Osteoblast (primary cell): ENCODE measurements at places on chromosomes 3 and 15. TPM values are rescaled to one million over a fixed set of nuclear protein-coding genes. Genes with fewer than 3 reads are reported as not detected.

GRCh38 chr15:41438206-41438605 is 21.3 kb downstream of the RTF1 start:
- DNase-seq, result peak; percentile 87
- no peaks in the 10 kb centered on the region for H3K27me3 ChIP-seq
- H3K4me1 ChIP-seq, result no peaks in the 10 kb centered on the region
- no peak overlapping the region for H3K4me3 ChIP-seq
- H3K27ac ChIP-seq, result no peak overlapping the region
- H3K36me3 ChIP-seq, result peaks cover 21% of the 10 kb centered on the region

CYP11A1 gene
- 1.4 and 2.1 TPM in 2 replicates for total RNA-seq

DNA sequence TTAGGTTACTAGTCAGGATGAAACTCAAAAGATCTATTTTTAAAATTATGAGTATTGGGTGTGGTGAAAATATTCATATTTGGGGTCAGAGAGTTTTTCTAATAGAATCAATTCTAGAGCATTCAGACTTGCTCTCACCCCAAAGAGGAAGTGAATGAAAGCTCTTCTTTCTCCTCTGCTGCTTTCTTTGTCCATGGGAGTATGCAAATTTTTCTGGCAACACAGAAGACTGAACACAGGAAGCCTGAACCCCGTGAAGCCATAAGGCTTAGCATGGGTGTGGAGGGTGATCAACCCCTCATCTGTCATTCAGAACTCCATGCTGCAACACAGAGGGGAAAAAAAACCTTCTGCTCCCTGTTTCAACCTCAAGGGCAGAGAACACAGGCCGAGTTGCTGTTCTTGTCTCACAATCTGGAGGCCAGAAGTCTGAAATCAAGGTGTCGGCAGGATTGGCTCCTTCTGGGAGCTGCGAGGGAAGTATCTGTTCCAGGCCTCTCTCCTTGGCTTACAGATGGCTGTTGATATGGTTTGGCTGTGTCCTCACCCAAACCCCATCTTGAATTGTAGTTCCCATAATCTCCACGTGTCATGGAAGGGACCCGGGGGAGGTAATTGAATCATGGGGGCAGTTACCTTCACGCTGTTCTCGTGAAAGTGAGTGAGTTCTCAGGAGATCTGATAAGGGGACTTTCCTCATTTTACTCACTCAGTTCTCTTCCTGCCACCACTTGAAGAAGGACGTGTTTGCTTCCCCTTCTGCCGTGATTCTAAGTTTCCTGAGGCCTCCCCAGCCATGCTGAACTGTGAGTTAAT is 33.7 kb upstream of the CD47 start:
- no peaks in the 10 kb centered on the region for H3K36me3 ChIP-seq
- no peak overlapping the region for H3K4me3 ChIP-seq
- H3K4me1 ChIP-seq, result no peaks in the 10 kb centered on the region
- DNase-seq, result no peak
- H3K27me3 ChIP-seq, result peaks cover 9% of the 10 kb centered on the region

ZNF80 gene
- not detected in 2 replicates for total RNA-seq

- H3K4me1 ChIP-seq, result peaks cover 20% of the 10 kb centered on the region
- H3K4me3 ChIP-seq, result no peak overlapping the region
- no peak overlapping the region for H3K27ac ChIP-seq
- no peaks in the 10 kb centered on the region for H3K27me3 ChIP-seq
- peaks cover 5% of the 10 kb centered on the region for H3K36me3 ChIP-seq
- DNase-seq, result peak; percentile 55
Measured at GRCh38 chr3:23949784-23950183, 4.7 kb downstream of the NR1D2 start.

POTEB gene
- total RNA-seq, result not detected in 2 replicates

LRTM1 gene
- not detected in 2 replicates for total RNA-seq

DNA sequence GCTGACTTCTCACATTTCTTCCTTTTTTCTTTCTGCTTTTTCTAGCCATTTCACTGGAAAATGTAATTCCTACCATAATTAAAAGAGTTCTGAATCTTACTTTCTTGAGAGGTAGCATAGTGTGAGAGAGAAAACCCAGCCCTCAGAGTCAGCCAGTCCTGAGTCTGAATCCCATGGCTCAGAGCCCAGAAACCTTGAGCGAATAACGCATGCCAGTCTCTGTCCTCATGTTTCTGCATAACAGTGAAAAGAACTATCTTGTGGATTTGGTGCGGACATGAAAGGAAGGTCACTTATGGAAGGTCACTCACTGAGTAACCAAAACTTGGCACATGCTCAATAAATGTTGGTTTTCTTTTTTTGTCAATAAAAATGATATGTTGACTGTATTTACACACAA is 29.3 kb upstream of the SLCO3A1 start:
- no peaks in the 10 kb centered on the region for H3K36me3 ChIP-seq
- H3K27me3 ChIP-seq, result no peaks in the 10 kb centered on the region
- no peaks in the 10 kb centered on the region for H3K4me1 ChIP-seq
- H3K4me3 ChIP-seq, result no peak overlapping the region
- peak; percentile 4 for DNase-seq

- H3K4me1 ChIP-seq, result no peaks in the 10 kb centered on the region
- H3K36me3 ChIP-seq, result no peaks in the 10 kb centered on the region
- no peak overlapping the region for H3K4me3 ChIP-seq
- no peak overlapping the region for H3K27ac ChIP-seq
- no peaks in the 10 kb centered on the region for H3K27me3 ChIP-seq
Measured at GRCh38 chr15:72609862-72610261, 44.6 kb upstream of the GOLGA6B start.

FBLN2 gene
- total RNA-seq, result 46.0 and 54.6 TPM in 2 replicates

- H3K27me3 ChIP-seq, result peaks cover 9% of the 10 kb centered on the region
- H3K4me1 ChIP-seq, result peaks cover 6% of the 10 kb centered on the region
- no peak for DNase-seq
- H3K36me3 ChIP-seq, result no peaks in the 10 kb centered on the region
- no peak overlapping the region for H3K27ac ChIP-seq
Measured at GRCh38 chr15:68730976-68731897, 89.5 kb downstream of the ANP32A start.

CTXN2 gene
- not detected in 2 replicates for total RNA-seq

CCDC9B gene
- 18.3 and 23.9 TPM in 2 replicates for total RNA-seq

KY gene
- 2.1 and 3.6 TPM in 2 replicates for total RNA-seq

DNA sequence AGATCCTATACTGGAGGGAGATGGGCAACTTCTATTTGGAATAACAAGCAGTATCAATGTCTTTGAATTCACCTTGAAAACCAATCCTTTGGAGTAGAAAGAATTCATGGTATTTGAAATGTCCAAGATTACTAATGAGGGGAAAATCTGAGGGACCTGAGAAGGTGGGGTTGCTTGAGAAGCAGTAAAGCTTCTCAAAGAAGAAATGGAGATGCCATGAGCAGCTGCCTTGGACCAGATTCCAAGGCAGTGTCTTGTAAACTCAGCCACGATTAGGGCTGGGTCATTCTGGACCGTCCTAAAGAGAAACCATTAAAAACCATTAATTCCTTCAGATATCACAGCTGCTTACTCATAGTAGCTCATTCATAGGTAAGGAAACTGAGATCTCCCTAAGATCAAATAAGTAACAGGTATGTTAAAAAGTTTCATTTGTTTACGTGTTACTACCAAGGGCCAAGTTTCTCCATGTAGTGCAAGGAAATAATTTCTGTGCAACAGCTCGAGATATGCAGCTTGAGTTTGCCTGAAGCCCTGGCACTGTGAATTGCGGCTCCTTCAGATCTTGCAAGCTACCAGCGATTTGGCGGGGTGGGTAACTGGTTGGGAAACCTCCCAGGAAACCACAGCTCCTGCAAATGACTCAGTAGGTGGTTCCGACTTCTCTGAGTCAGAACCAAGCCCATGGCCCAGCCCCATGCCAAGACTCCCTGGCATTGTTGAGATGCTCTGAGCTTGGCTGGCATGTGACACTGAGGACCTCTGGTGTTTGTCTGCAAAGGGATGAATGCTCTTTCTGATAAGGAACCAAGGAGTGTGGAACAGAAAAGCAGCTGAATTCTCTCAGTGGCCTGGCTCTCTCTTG is 296.8 kb downstream of the RORA start:
- H3K36me3 ChIP-seq, result no peaks in the 10 kb centered on the region
- H3K4me1 ChIP-seq, result peaks cover 7% of the 10 kb centered on the region
- DNase-seq, result peak; percentile 87
- H3K27ac ChIP-seq, result no peak overlapping the region

EPB42 gene
- not detected in 2 replicates for total RNA-seq

- H3K36me3 ChIP-seq, result no peaks in the 10 kb centered on the region
- H3K4me3 ChIP-seq, result no peak overlapping the region
- H3K27me3 ChIP-seq, result peaks cover 7% of the 10 kb centered on the region
- no peak for DNase-seq
- H3K27ac ChIP-seq, result no peak overlapping the region
Measured at GRCh38 chr3:32310918-32311839, 72.7 kb downstream of the CMTM8 start.
